ENCODE measurements at places on chromosomes 4 and X. TPM values are rescaled to one million over a fixed set of nuclear protein-coding genes. Genes with fewer than 3 reads are reported as not detected.

Gene TIGD4
- total RNA-seq: 2.3 TPM

Gene XKRX
- 1.2 TPM for total RNA-seq

GRCh38 chr4:109764789-109765402 lies 35.0 kb upstream of the PLA2G12A start:
- no peaks in the 10 kb centered on the region for H3K4me1 ChIP-seq
- no peak for DNase-seq

- H3K27ac ChIP-seq: peak overlapping the region; percentile 21
- H3K36me3 ChIP-seq: no peaks in the 10 kb centered on the region
- no peak for DNase-seq
- H3K4me1 ChIP-seq: no peaks in the 10 kb centered on the region
Observed at GRCh38 chr4:182447767-182448280, 204.6 kb downstream of the TENM3 start.

- H3K4me1 ChIP-seq: no peaks in the 10 kb centered on the region
- H3K27me3 ChIP-seq: no peaks in the 10 kb centered on the region
- no peak overlapping the region for H3K27ac ChIP-seq
- no peaks in the 10 kb centered on the region for H3K36me3 ChIP-seq
- DNase-seq: peak; percentile 54
- no peak overlapping the region for H3K4me3 ChIP-seq
Observed at GRCh38 chr4:3792813-3793212, 26.6 kb downstream of the ADRA2C start.

DNA sequence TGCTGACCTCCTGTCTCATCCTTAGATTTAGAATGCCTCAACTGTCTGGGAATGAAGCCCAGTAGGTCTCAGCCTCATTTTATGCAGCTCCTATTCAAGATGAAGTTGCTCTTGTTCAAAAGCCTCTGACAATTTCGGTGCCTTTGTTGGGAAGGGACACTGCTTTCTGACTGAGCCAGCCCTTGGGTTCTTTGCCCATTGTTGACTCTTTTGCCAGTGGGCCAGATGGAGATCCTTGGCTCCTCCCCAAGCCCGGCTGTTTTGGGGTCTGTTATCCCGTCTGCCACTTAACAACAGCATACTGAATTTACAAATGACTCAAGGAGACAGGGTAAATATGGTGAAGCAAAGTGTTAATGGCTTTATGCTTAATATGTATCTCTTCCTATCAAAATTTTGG lies 58.3 kb upstream of the PRKX start:
- DNase-seq: no peak
- H3K27me3 ChIP-seq: no peaks in the 10 kb centered on the region
- no peak overlapping the region for H3K27ac ChIP-seq
- H3K4me3 ChIP-seq: no peak overlapping the region

DNA sequence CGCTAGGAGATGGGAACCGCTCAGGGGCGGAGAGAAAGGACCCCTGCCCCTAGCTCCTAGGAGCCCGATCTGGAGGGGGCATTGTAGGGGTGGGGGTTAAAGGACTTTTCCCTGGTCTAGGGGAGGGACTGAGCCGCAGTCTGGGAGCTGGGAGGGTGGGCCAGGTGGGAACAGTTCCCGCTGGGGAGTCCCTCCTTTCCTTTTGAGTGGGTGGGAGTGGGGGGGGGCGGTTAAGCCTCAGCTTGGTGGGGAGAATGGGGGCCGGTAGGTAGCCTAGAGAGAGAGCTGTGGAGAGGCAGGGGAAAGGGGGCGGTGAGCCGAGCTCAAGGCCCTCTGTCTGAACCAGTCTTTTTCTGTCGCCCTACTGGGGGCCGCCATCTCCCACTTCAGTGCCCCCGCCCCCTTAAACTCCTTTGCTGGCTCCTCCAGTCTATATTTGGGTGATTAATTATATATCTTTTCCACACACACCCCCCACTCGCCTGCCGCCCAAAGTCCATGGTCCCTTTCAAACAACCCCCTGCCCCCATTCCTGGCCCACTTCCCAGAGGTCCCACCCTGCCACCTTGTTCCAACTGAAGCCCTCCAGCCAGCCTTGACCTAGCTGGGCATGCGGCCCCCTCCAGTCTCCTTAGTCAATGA lies 822 bp downstream of the ZNF275 start:
- no peak for DNase-seq
- H3K36me3 ChIP-seq: no peaks in the 10 kb centered on the region
- no peaks in the 10 kb centered on the region for H3K27me3 ChIP-seq
- H3K4me1 ChIP-seq: peaks cover 6% of the 10 kb centered on the region

Gene DCAF8L2
- total RNA-seq: not detected

Gene KDR
- total RNA-seq: 98.1 TPM

Gene ARFIP1
- total RNA-seq: 38.0 TPM

Gene ARR3
- not detected for total RNA-seq

Gene ADH4
- not detected for total RNA-seq

DNA sequence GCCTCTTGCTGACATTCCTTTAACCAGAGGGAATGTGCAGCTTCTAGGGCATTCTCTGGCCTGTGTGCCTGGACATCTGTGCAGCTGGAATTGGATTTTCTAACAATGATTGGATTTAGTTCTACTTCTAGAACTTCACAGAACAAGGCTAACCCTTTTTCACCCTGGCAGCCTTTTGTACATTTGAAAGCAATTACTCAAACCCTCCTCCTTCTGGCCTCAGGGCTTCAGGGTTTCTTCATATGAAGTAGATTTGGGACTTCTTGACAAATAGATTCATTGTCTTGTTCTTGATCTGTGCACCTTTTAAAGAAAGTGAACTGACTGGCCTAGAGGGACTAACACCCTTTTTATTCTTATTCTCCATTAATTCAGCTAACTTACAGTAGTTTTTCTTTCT lies 30.1 kb downstream of the SPATA18 start:
- H3K4me1 ChIP-seq: no peaks in the 10 kb centered on the region
- no peak overlapping the region for H3K27ac ChIP-seq
- H3K4me3 ChIP-seq: no peak overlapping the region
- no peaks in the 10 kb centered on the region for H3K36me3 ChIP-seq
- no peak for DNase-seq
